ENCODE measurements at places on chromosomes 1 and 21.

- no peak for DNase-seq
Measured at GRCh38 chr1:239717918-239718184, 331.5 kb downstream of the CHRM3 start.

DNA sequence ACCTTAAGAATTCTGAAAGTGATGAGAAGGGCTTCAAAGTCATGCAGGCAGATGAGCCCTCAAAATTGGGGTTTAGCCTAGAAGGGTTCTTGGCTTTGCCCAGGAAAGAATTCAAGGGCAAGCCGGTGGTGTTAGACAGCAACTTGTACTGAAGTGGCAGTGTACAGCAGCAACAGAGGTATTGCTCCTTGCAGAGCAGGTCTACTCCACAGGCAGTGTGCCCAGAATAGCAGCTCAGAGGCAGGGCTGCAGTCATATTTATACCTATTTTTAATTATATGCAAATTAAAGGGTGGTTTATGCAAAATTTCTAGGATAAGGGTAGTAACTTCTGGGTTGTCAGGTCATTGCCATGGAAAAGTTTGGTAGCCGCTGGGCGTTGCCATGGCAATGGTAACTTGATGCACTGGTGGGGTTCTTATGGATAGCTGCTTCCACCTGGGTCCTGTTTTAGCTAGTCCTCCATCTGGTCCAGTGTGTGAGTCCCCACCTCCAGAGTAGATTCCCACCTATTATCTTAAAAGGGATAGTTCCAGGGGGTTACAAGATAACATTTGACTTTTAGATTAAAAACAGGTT, 57.9 kb upstream of the CR2 start:
- DNase-seq: no peak

GRCh38 chr1:10873189-10873588, 76.7 kb upstream of the CASZ1 start:
- no peak for DNase-seq

GRCh38 chr21:41821081-41821755, 54.4 kb upstream of the RIPK4 start:
- DNase-seq: no peak

DNA sequence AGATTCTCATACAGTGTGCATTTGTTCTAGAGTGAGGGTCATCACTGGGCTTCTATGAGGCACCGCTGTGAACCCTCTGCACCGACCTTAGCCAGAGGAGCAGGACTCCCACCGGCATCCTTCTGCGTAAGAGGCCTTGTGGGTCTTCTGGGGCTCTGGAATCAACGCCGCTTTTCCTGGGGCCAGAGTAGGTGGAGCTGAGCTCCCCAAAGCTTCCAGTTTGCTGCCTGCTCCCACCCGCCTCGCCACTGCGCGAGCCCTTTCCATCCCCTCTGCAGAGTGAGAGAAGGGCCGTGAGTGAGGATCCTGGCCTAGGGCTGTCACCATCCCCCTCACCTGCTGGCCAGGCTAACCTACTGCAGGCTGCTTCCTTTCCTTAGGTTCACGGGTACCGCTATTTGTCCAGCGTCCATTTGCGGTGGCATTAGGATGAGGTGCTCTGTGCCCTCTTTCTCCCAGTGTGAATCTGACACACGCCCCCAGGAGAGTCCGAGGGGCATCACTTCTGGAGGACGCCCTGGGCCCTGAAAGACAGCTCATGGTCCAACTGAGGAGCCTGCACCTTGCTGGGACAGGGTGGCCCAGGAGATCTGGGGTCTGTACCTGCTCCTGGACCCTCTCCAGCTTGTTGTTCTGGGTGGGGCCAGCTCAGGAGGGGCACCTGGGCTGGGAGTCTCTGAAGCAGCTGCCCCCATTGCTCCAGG, 36.2 kb downstream of the UMODL1 start:
- no peak for DNase-seq

DNA sequence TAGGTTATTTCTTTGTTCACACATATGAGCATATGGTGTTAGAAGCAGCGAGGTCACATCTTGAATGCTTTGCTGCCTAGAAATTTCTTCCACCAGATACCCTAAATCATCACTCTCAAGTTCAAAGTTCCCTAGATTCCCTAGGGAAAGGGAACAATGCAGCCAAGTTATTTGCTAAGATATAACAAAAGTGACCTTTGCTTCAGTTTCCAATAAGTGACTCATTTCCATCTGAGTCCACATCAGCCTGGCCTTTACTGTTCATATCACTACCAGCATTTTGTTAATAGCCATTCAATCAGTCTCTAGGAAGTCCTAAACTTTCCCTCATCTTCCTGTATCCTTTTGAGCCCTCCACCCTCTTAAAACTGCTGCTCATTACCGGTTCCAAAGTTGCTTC, 1502.5 kb downstream of the KCNT2 start:
- DNase-seq: no peak

GRCh38 chr1:82755671-82756070, 954.9 kb downstream of the ADGRL2 start:
- no peak for DNase-seq

GRCh38 chr1:56028244-56028643, 551.1 kb downstream of the PLPP3 start:
- DNase-seq: no peak

DNA sequence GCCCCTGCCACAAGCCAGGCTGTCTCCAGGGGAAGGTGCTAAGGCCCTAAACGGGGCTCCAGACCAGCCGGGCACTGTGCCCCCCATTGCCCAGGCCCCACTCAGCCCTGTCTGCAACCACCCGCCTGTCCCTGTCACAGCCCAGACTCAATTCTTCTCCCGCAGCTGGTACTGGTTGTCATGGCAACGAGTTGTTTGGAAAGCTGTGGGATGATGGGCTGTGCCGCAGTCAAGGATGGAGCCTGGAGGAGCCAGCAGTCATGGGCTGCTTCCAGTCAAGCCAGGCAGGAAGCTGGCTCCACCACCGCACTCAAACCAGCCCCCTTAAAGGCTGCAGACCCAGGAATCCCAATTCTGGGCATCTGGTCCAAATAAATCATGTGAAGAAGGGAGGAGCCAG, 4.2 kb downstream of the SPOCD1 start:
- DNase-seq: no peak

DNA sequence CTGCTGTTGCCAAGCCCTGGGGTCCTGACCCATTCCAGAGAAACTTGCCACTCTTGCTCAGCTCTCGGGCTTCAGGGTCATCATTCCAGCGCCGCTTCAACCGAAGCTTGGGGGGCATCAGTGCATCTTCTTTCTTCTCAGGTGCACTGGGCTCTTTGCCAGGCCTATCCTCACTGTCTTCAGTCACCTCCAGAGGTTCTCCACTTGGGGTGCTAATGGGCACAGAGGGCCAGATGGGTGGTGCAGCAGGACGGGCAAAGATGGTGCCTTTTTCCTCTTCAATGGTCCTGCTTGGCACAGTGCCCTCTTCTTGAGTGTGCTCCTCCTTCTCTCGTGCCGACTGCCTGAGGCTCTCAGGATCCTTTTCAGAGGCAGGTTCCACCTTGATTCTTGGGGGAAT, 13.3 kb downstream of the ETV3 start:
- DNase-seq: no peak

GRCh38 chr21:37546299-37546908, 179.8 kb downstream of the DYRK1A start:
- no peak for DNase-seq

Data from activated CD4-positive, alpha-beta T cell treated with anti-CD3 and anti-CD28 coated beads for 24 hours (primary cell).